ENCODE measurements at places on chromosomes 3 and 15.

- no peak for DNase-seq
Observed at GRCh38 chr3:18830087-18830486, 318.2 kb upstream of the KCNH8 start.

GRCh38 chr15:68315495-68316031 lies 38.0 kb downstream of the FEM1B start:
- no peak for DNase-seq

GRCh38 chr3:124504332-124505059 lies 225.8 kb upstream of the UMPS start:
- peak; percentile 9 for DNase-seq

DNA sequence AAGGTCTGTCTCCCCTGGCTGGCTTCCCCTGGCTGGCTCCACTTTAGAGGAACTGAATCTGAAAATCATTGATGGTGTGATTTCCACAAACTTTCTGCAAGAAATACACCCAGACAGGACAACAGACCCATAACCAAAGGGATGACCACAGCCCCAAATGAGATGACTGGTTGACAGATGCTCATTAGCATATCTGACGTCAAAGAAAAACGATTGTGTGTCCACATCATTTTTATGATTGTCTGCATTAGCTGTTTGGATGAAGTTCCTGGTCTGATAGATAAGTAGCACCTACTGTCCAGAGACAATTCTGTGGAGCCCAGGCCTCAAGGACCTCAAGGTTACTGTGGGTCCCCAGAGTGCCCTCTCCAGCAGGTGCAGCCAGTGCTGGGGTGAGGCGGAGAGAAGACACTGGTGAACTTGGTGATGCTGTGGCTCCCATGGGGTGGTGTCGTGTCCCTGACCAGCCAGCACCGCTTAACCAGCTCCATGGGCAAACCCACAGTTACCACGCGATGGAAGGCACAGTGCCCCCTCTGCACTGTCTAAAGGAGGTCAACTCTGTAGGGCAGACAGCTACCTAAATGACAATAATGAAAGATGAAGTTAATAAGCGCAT lies 127.4 kb downstream of the NSMCE3 start:
- no peak for DNase-seq

GRCh38 chr3:36362973-36363372 lies 17.3 kb upstream of the STAC start:
- no peak for DNase-seq

DNA sequence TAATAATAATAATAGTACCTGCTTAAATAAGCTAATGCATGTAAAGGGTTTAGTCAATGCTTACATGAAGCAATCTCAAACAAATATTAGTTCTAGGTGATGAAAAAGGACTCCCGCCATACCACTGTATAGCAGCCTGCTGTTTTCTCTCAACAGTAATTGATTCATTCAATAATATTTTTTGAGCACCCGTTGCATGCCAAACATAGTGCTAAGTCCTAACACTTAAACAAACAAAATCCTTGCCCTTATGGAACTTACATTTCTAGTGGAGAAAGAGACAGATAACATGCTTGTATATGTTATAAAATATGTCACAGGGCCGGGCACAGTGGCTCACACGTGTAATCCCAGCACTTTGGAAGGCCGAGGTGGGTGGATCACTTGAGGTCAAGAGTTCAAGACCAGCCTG lies 61.2 kb upstream of the FLNB start:
- no peak for DNase-seq

- no peak for DNase-seq
Observed at GRCh38 chr3:43160664-43161063, 54.8 kb upstream of the POMGNT2 start.

DNA sequence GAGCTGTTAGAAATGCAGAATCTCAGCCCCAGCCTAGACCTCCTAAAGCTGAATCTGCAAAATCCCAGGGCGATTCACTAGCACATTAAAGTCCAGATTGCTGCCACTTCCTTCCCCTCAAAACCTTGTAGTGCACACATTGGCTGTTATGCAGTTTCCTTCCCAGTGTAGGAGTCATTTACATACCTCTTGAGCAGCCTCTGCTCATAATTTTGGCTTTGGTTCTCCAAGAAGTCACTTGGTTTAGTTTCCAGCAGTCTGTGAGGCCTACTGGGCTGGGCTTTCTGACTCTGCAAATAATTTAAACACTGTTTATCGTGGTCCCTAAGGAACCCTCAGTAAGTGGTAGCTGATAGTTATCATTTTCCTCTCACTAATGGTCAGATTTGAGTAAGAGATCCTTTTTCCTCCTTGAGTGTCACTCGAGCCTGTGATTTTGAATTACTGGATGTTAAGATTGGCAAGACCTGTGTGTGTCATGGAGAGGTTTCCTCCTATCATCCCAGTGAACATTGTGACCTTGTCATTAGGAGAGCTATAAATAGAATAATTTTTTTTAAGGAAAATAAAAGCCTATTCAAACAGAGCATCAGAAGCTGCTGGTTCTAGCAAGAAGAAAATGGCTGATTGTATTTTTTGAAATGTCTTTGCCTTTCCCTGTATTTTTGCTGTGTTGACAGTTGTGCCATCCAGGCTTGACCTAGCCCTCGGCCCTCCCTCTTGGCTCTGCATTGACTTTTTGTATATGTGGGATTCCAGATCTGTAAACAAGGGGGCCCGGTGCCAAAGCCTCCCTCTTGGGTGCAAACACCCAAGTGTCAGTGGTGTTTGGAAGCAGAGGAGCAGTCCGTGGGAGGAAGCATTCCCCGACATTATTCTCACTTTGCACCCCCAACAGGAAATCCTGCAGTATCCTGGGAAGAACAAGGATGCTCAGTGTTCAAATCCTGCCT lies 134.8 kb upstream of the ANKRD28 start:
- no peak for DNase-seq

GRCh38 chr3:48233542-48233941 lies 7.4 kb upstream of the ZNF589 start:
- no peak for DNase-seq

DNA sequence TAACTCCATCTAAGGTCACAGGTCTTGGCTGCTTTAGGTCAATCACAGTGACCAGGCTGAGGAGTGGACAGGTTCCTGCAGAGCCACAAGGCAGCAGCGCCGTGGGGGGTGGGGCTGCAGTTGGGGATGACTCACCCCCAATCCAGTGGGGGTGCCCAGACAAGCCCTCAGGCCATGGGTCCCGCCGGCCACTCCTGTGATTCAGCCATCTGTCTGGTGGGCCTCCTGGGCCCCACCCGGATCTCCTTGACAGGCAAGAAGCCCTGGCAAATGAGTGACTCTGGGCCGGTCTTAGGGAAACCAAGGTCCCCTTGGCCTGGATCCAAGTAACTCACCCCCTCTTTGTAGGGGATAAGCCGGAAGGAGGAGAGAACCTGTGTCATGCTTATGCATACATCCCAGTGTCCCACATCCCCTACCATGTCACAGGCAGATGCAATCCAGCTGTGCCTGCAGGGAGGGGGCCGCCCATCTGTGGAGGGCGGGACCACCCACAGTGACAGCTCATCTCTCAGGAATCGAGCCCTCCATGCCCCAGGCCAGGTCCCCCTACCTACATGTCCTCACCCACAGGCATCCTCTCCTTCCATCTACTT lies 495 bp upstream of the COL7A1 start:
- no peak for DNase-seq

DNA sequence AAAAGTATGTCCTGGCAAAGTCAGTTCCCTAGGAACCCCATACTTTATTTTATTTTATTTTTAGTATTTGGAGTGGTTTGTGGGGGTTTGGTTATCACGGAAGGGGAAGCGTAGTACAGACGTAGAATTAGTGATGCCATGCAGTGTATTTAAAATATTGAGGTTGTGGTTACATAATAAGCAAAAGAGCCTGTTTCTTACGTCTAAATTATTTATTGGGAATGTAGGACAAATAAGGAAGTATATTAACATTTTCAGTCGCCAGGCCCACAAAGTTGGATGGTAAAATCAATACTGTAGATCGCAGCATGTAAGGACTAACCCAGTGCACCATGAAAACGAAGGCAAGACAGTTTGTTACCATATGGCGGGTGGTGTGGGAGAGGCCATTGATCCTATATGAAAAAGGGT lies 558 bp downstream of the DTWD1 start:
- DNase-seq, result no peak

- no peak for DNase-seq
Observed at GRCh38 chr3:31993843-31994242, 12.3 kb downstream of the ZNF860 start.

GRCh38 chr3:40780925-40781406 lies 256.2 kb downstream of the ZNF621 start:
- DNase-seq, result no peak

Data from NCI-H1436 (cell line).